Activated T-cell treated with anti-CD3 and anti-CD28 coated beads, Interleukin-2, amount 50 U/mL, for 4 hours (primary cell): ENCODE measurements at places on chromosomes 1 and 21.

DNA sequence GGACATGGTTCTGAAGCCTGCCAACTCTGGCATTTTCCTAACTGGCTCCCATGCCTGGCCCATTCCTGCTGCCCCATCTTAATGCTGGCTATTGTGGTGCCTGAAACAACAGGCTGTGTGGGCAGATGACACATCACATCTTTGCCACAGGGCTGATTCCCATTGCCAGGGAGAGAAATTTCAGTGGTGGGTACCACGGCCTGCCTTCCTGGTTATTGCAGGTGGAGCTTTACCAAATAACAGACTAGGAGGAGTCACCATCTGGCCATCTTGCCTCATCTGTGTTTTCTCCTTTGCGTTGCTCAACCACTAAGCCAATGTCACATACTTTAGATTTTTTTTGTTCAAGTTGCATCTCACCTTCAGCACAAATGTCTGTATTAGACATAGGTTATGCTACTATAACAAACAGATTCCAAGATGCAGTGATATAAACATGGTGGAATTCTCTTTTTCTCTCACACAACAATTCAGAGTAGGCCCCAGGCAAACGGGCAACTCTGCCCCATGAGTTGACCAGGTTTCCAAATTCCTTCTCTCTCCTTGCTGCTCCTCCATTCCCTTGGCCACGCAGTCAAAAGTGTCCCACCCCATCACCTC, 14.1 kb downstream of the CDA start:
- no peak for DNase-seq

GRCh38 chr1:218345673-218346390, 696 bp downstream of the TGFB2 start:
- peak; percentile 20 for DNase-seq

- DNase-seq, result no peak
Measured at GRCh38 chr1:165836664-165837482, 9.5 kb downstream of the UCK2 start.

DNA sequence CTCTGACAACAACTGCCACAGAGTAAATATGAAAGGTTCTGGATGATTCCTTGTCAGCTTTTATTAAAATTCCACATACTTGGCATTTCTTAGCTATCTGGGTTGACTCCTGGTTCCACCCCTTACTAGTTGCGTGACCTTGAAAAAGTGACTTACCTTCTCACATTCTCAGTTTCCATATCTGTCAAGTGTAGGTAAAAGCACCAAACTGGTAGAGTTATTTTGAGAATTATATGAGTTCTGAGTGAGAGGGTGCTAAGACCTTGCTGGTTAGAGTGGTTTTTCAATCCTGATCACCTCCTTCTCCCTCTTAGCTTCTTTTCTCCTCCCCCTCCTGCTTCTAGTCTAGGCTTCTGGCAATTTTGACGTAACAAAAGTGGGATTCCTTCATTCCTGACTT, 83.4 kb upstream of the ABCD3 start:
- no peak for DNase-seq

GRCh38 chr1:225942574-225942973, 1.6 kb upstream of the LEFTY2 start:
- no peak for DNase-seq

DNA sequence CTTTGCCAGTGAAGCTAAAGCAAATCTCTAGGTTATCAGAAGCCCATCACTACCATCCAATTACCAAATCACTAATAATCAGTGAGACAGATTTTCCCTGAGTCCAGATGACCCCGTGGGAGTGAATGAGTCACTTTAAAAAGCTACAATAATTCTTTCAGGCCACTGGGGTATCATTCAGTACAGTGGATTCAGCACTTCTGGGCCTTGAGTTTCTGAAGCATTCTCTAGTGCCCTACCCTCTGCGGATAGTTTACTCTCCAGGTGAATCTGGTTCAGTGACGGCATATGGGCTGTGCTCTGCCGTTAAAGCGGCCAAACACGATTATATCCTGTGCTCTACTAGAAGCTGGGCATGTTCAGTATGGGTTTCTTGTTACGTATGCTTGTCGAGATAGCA, 26.1 kb downstream of the NR5A2 start:
- DNase-seq, result no peak

DNA sequence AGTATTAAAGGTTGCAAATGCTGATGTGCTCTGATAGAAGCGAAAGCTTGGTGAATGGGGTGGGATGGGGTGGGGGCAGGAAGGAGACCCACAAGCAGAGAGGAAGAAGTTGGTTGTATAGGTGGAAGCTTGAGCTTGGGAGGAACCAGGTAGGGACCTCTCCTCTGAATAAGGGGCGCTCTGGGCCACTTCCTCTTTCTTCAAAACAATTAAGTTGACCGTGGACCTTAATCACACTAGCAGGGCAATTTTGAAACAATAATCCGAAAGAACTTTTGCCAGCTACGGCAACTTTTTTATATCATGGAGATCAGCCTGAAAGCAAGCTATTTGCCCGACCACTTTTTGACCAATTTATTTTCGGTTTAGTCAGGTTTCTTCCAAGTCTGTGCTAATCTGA, 1.9 kb upstream of the DYRK1A start:
- no peak for DNase-seq
